Activated naive CD4-positive, alpha-beta T cell treated with anti-CD3 and anti-CD28 coated beads for 36 hours (primary cell): ENCODE measurements at places on chromosomes 5 and 9.

DNA sequence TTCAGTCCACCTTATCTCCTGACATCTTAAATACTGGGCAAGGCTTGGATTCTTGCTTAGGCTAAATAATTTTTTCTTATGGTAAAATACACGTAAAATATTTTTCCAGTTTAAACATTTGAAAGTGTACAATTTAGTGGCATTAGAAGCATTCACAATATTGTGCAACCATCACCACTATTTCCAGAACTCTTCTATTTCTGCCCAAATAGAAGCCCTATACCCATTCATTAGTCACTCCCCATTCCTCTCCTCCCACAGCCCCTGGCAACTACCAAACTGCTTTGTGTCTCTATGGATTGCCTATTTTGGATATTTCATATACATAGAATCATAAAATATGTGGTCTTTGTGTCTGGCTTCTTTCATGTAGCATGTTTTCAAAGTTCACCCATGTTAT is 57.6 kb downstream of the IL31RA start:
- H3K36me3 ChIP-seq, result no peaks in the 10 kb centered on the region
- H3K27me3 ChIP-seq, result peaks cover 2% of the 10 kb centered on the region
- H3K4me1 ChIP-seq, result peaks cover 16% of the 10 kb centered on the region

DNA sequence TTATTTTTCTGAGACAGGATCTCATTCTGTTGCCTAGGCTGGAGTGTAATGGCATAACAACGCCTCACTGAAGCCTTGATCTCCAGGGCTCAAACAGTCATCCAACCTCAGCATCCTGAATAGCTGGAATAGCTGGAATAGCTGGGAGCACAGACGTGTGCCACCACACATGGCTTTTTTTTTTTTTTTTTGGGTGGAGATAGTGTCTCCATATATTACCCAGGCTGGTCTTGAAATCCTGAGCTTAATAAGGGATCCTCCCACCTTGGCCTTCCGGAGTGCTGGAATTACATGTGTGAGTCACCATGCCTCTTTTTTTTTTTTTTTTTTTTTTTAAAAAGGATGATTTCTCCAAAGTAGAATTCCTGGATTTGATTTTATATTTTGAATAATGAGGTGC is 60.7 kb downstream of the NSD1 start:
- H3K4me3 ChIP-seq, result no peak overlapping the region
- peaks cover 6% of the 10 kb centered on the region for H3K36me3 ChIP-seq
- DNase-seq, result no peak
- peaks cover 8% of the 10 kb centered on the region for H3K4me1 ChIP-seq
- no peaks in the 10 kb centered on the region for H3K27me3 ChIP-seq

- H3K4me3 ChIP-seq, result no peak overlapping the region
- no peak overlapping the region for H3K27ac ChIP-seq
- H3K4me1 ChIP-seq, result peaks cover under 1% of the 10 kb centered on the region
- no peaks in the 10 kb centered on the region for H3K36me3 ChIP-seq
- no peak for DNase-seq
Measured at GRCh38 chr5:142455856-142456255, 131.0 kb upstream of the SPRY4 start.

DNA sequence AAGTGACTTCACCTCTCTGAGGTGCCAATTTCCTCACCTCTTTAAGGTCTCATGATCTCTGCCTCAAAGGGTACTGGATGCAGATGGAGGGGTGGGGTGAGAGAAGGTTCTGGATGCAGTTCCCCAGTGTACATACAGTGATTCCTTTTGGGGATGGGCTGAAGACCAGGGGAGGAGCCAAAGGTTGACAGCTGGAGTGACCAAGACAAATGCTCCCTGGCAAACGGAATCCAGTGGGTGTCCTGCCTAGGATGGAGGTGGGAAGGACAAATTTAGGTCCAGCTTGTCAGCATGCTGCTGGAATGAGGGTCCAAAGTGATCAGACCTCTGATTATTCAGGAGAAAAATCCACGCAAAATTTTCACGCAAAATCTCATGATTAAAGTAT is 7.3 kb upstream of the LMX1B start:
- H3K27me3 ChIP-seq, result peaks cover 48% of the 10 kb centered on the region
- H3K4me1 ChIP-seq, result peaks cover 5% of the 10 kb centered on the region
- H3K4me3 ChIP-seq, result no peak overlapping the region
- H3K27ac ChIP-seq, result no peak overlapping the region

GRCh38 chr9:89410641-89411350 is 87.1 kb downstream of the SEMA4D start:
- no peaks in the 10 kb centered on the region for H3K27me3 ChIP-seq
- H3K36me3 ChIP-seq, result peaks cover 56% of the 10 kb centered on the region
- peak overlapping the region; percentile 89 for H3K27ac ChIP-seq
- DNase-seq, result peak; percentile 85

- no peak for DNase-seq
- no peak overlapping the region for H3K4me3 ChIP-seq
- no peaks in the 10 kb centered on the region for H3K27me3 ChIP-seq
- H3K27ac ChIP-seq, result no peak overlapping the region
Measured at GRCh38 chr5:109788596-109788995, 98.9 kb downstream of the MAN2A1 start.

- H3K27me3 ChIP-seq, result no peaks in the 10 kb centered on the region
- peak; percentile 34 for DNase-seq
- H3K4me1 ChIP-seq, result peaks cover 30% of the 10 kb centered on the region
- H3K27ac ChIP-seq, result peak within 1 kb of the TSS; percentile 91
Measured at GRCh38 chr5:78985116-78985724, at the start of gene ARSB. TSS of gene ARSB (minus strand) at chr5:78985310. CDS start at chr5:78985248, 62 bp downstream.

- no peak overlapping the region for H3K4me3 ChIP-seq
- DNase-seq, result no peak
- no peak overlapping the region for H3K27ac ChIP-seq
- peaks cover 3% of the 10 kb centered on the region for H3K27me3 ChIP-seq
Measured at GRCh38 chr9:124708074-124708473, 63.0 kb downstream of the NR6A1 start.

- no peak overlapping the region for H3K27ac ChIP-seq
- no peaks in the 10 kb centered on the region for H3K36me3 ChIP-seq
- H3K27me3 ChIP-seq, result peaks cover 9% of the 10 kb centered on the region
Measured at GRCh38 chr9:111621895-111622480, 9.1 kb upstream of the DNAJC25 start.

DNA sequence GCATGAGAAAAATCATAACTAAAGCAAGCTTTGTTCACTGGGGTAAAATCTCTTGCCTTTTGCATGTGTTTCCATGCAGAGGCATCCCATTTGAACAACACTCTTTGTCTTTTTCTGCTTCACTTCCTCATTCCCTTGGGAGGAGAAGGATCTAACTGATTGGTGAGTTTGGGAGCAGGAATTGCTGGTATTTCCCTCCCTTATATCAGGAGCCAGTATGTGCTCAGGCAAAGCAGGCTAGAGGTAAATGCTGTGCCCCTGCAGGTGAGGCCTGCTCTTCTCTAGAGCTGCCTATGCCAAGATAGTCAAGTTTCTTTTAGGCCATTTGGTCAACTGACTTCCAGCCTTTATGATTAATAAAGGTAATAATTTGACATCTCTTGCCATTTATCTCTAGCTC is 179.9 kb downstream of the COX7C start:
- no peak overlapping the region for H3K4me3 ChIP-seq
- H3K27ac ChIP-seq, result no peak overlapping the region
- no peaks in the 10 kb centered on the region for H3K36me3 ChIP-seq
- no peak for DNase-seq

- H3K36me3 ChIP-seq, result no peaks in the 10 kb centered on the region
- peaks cover 31% of the 10 kb centered on the region for H3K4me1 ChIP-seq
- peaks cover 78% of the 10 kb centered on the region for H3K27me3 ChIP-seq
- peak overlapping the region; percentile 45 for H3K4me3 ChIP-seq
Measured at GRCh38 chr9:97852399-97853055, 499 bp upstream of the FOXE1 start.

DNA sequence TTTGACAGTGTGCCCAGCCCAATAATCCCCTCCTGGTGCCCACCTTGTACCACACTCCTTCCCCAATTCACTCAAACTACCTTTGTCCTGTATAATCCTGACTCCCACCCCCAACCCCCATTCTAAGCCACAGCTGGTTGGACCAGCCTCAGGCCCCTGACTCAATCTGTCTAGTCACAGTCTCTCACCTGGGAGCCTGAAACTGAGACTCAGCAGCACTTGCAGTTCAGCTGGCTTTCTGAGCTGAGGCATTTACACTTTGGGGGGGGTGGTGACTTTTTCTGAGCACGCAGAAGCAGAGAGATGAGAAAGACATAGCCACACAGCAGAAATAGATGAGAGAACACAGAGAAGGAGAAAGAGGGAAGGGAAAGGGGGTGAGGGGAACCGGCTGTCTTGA is 247.3 kb downstream of the MAN2A1 start:
- H3K36me3 ChIP-seq, result peaks cover 2% of the 10 kb centered on the region
- H3K4me1 ChIP-seq, result peaks cover 29% of the 10 kb centered on the region
- H3K4me3 ChIP-seq, result peak overlapping the region; percentile 17
- DNase-seq, result peak; percentile 81
- H3K27me3 ChIP-seq, result no peaks in the 10 kb centered on the region
- H3K27ac ChIP-seq, result peak overlapping the region; percentile 80
